ENCODE measurements at places on chromosomes 2 and 18.

DNA sequence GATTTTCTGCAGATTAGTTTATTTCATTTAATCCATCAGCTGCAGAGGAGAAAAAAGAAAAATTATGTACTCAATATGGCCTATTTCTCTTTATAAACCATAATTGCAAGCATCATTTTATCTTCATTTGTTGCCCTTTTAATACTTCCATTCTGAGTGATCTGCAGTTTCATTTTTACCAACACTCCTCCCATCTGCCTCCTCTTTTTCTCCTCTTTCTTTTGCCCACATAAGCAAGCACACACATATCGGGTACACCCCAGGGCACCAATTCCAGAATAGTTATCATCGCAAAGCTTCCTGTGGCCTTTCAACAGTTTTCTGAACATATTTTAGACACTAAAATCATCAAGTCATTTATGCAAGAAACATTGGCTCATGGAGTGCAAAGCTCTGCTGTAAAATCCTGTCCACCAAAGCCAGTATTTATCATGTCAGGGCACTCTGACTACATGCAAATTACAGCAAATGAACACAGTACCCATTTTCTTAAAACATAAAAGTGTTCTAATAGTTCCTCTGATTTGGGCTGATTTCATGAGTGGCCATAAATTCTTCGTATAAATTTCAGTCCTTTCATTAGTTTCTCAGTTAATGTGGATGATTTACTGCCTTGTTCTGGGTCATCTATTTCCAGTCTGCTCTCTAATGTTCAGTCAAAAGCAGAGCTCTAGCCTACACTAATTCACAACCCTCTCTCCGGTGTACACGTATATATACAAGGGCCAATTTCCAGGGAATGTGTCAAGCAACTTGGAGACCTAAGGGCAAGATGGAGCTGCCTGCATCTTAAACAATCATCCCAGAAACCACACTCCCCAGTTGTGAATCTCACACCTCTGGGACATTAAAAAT is 281.3 kb downstream of the STK39 start:
- DNase-seq: no peak

- DNase-seq: no peak
Measured at GRCh38 chr18:8863427-8863826, 158.1 kb downstream of the MTCL1 start.

GRCh38 chr2:8558096-8558495 is 123.8 kb upstream of the ID2 start:
- no peak for DNase-seq

- no peak for DNase-seq
Measured at GRCh38 chr2:37387148-37387835, 42.9 kb downstream of the QPCT start.

GRCh38 chr2:26537826-26538475 is 60.0 kb upstream of the OTOF start:
- DNase-seq: no peak

GRCh38 chr2:55120634-55121359 is 70.5 kb upstream of the RTN4 start:
- no peak for DNase-seq

- DNase-seq: no peak
Measured at GRCh38 chr18:2597639-2598038, 26.3 kb downstream of the NDC80 start.

DNA sequence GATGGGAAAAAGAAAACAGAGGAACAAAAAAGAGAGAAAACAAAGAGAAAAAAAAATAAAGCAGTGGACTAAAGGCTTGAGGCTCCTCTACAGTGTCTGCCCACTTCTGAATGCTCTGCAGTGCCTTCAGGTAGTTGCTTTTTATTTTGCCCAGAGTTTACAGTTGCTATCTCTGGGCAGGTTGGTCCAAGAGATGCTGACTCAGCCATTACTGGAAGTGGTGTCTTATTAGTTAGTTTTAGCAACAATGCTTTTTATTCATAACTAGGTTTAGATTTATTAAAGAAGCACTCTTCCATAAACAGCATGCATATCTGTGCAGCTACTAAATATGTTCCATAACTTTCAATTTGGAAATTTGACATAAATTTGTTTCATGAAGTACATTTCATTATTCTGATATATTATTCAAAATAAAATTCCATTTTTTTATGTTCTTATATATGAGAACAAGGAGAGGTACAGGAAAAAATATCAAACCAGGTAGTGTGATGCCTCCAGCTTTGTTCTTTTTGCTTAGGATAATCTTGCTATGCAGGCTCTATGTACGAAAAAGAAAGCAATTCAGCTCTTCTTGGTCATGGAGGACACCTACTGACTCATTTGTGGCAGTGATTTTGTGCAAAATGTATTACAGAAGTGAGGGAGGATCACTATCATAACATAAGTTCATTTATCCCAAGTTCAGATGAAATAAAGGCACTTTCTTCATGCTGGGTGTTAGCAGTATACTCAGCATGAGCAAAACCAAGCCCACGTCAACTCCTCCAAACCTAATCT is 69.5 kb downstream of the RPIA start:
- DNase-seq: no peak

Measured in GM12891 (cell line).